RWPE2 (cell line): ENCODE measurements at places on chromosomes 1 and 21.

DNA sequence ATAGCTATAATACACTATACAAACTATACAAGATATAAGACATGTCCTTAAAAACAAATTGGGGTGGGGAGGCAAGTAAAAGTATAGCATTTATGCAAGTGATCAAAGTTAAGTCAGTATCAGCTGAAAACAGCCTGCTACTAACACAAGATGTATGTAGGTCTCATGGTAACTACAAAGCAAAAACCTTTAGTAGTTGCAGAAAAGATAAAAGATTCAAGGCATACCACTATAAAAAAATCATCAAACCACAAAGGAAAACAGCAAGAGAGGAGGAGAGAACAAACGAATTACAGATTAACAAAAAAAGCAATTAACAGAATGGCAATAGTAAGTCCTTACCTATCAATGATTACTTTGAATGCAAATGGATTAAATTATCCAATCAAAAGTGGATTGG, 22.7 kb downstream of the ERO1B start:
- no peak for DNase-seq
- H3K27ac ChIP-seq, result no peak overlapping the region
- no peak overlapping the region for H3K4me3 ChIP-seq
- H3K27me3 ChIP-seq, result no peaks in the 10 kb centered on the region
- H3K36me3 ChIP-seq, result no peaks in the 10 kb centered on the region
- H3K4me1 ChIP-seq, result no peaks in the 10 kb centered on the region

GRCh38 chr1:101145449-101145820, 91.4 kb upstream of the S1PR1 start:
- no peak overlapping the region for H3K4me3 ChIP-seq
- no peaks in the 10 kb centered on the region for H3K27me3 ChIP-seq
- H3K36me3 ChIP-seq, result no peaks in the 10 kb centered on the region
- DNase-seq, result no peak
- H3K4me1 ChIP-seq, result peaks cover 21% of the 10 kb centered on the region
- H3K27ac ChIP-seq, result no peak overlapping the region

- H3K4me1 ChIP-seq, result no peaks in the 10 kb centered on the region
- no peak for DNase-seq
- H3K27me3 ChIP-seq, result no peaks in the 10 kb centered on the region
- H3K4me3 ChIP-seq, result no peak overlapping the region
- no peaks in the 10 kb centered on the region for H3K36me3 ChIP-seq
Observed at GRCh38 chr1:195939844-195940243, 668.4 kb downstream of the KCNT2 start.

- H3K27ac ChIP-seq, result peak overlapping the region; percentile 81
Observed at GRCh38 chr1:100037656-100037926, 67.8 kb downstream of the SLC35A3 start.

GRCh38 chr21:42621166-42621818, 32.1 kb upstream of the PDE9A start:
- no peak overlapping the region for H3K27ac ChIP-seq
- DNase-seq, result peak; percentile 33
- H3K4me1 ChIP-seq, result no peaks in the 10 kb centered on the region
- H3K27me3 ChIP-seq, result peaks cover 5% of the 10 kb centered on the region

GRCh38 chr1:225908013-225908640, 15.9 kb downstream of the PYCR2 start:
- H3K36me3 ChIP-seq, result no peaks in the 10 kb centered on the region
- no peak overlapping the region for H3K27ac ChIP-seq
- no peak for DNase-seq
- no peaks in the 10 kb centered on the region for H3K4me1 ChIP-seq
- H3K4me3 ChIP-seq, result no peak overlapping the region
- H3K27me3 ChIP-seq, result no peaks in the 10 kb centered on the region

DNA sequence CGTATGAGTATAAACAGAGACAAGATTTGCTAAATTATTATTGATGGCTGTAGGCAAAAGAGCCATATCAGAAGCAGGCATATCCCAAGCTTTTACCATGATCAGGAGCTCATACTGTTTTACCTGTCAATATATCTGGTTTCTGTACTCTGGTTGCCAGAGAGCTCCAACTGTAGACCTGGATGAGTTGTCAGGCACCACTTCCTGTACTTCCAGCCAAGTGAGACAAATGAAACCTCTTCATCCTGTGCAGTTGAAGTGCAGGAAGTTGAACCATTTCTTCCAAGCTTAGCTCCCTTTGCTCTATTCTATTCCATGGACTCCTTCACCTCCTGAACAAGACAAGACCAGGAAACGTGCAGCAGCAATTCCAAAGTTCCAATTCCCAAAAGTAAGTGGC, 115.6 kb downstream of the ZNF281 start:
- H3K27ac ChIP-seq, result no peak overlapping the region
- DNase-seq, result no peak
- H3K36me3 ChIP-seq, result no peaks in the 10 kb centered on the region
- H3K4me3 ChIP-seq, result no peak overlapping the region
- H3K27me3 ChIP-seq, result no peaks in the 10 kb centered on the region
- no peaks in the 10 kb centered on the region for H3K4me1 ChIP-seq

GRCh38 chr1:214503553-214503952, 47.8 kb downstream of the PTPN14 start:
- no peaks in the 10 kb centered on the region for H3K27me3 ChIP-seq
- H3K4me1 ChIP-seq, result peaks cover 18% of the 10 kb centered on the region
- H3K27ac ChIP-seq, result no peak overlapping the region
- no peak for DNase-seq
- H3K4me3 ChIP-seq, result no peak overlapping the region

DNA sequence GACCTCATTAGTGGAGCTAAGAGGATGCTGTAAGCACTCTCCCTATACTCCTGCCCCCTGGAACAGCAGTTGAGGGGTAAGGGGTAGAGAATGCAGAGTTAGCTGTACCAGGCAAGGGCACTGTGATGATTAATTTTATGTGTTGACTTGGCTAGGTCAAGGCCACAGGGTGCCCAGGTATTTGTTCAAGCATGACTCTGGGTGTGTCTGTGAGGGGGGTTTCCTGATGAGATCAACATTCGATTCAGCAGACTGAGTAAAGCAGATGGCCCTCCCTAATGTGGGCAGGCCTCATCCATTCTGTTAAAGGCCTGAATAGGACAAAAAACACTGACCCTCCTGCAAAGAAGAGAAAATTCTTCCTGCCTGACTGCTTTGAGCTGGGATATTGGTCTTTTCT, 110.8 kb downstream of the KCND3 start:
- no peak overlapping the region for H3K27ac ChIP-seq
- H3K4me3 ChIP-seq, result no peak overlapping the region
- peaks cover 25% of the 10 kb centered on the region for H3K27me3 ChIP-seq
- no peaks in the 10 kb centered on the region for H3K36me3 ChIP-seq

GRCh38 chr21:17673261-17674020, 60.7 kb upstream of the BTG3 start:
- no peak overlapping the region for H3K4me3 ChIP-seq
- H3K27me3 ChIP-seq, result no peaks in the 10 kb centered on the region
- H3K4me1 ChIP-seq, result no peaks in the 10 kb centered on the region
- no peak overlapping the region for H3K27ac ChIP-seq

- no peaks in the 10 kb centered on the region for H3K27me3 ChIP-seq
- no peak overlapping the region for H3K27ac ChIP-seq
- no peak overlapping the region for H3K4me3 ChIP-seq
- no peak for DNase-seq
- no peaks in the 10 kb centered on the region for H3K4me1 ChIP-seq
Observed at GRCh38 chr21:26225046-26225445, 54.5 kb upstream of the APP start.

- no peak for DNase-seq
- peak overlapping the region; percentile 90 for H3K27ac ChIP-seq
- no peak overlapping the region for H3K4me3 ChIP-seq
- H3K4me1 ChIP-seq, result peaks cover 53% of the 10 kb centered on the region
- no peaks in the 10 kb centered on the region for H3K36me3 ChIP-seq
- no peaks in the 10 kb centered on the region for H3K27me3 ChIP-seq
Observed at GRCh38 chr1:200415227-200415626, 5.4 kb upstream of the ZNF281 start.

DNA sequence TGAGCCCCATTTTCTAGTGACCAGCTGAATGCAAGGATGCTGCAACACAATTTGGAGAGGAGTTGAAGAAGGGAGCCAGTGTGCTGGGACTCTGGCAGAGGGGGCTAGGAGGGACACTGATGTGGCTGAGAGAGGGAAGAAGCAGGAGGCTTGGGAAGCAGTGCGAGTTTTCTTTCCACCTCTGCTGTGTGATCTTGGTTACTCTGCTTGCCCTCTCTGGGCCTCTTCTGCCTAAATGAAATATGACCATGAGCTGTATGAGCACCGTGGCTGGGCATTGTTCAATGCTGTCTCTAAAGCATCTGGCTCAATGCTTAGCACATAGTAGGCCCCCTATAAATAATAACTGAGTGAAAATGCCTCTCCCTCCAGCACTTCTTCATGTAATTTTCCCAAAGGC, 65.3 kb upstream of the PAX7 start:
- H3K36me3 ChIP-seq, result no peaks in the 10 kb centered on the region
- H3K4me3 ChIP-seq, result no peak overlapping the region
- no peak for DNase-seq
- H3K27me3 ChIP-seq, result peaks cover 16% of the 10 kb centered on the region
- no peak overlapping the region for H3K27ac ChIP-seq

DNA sequence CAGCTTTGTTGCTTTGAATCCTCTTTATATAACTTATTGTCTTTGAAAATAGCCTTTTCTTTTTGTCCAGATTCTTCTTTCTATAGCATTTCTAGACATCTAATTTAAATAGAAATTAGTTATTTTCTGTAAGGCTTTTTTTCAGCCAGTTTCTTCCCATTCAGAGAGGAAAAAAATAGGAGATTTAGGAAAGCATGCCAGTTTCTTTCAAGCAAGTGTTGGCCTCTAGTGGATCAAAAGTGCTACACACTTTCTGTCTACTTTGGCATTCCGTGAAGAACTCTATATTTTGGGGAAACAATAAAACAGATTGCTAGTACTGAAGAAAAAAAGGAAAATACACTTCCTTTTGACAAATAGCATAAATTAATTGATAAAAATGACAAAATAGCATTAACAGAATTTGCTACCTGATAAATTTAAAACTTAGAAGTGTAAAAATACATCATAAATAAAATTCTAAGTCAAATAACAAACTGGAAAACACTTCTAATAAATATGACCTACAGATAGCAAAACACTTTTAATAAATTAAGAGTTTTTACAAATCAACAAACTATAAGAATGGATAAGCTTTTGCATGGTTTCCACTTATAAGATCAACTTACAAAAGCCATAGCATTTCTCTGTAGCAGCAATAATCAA, 13.1 kb upstream of the EXO1 start:
- no peak for DNase-seq
- no peak overlapping the region for H3K4me3 ChIP-seq
- H3K27me3 ChIP-seq, result no peaks in the 10 kb centered on the region
- H3K36me3 ChIP-seq, result no peaks in the 10 kb centered on the region
- H3K4me1 ChIP-seq, result peaks cover 15% of the 10 kb centered on the region

- peaks cover 8% of the 10 kb centered on the region for H3K4me1 ChIP-seq
- no peak overlapping the region for H3K27ac ChIP-seq
- no peaks in the 10 kb centered on the region for H3K36me3 ChIP-seq
- DNase-seq, result no peak
Observed at GRCh38 chr21:42413093-42413492, 9.4 kb downstream of the UBASH3A start.

DNA sequence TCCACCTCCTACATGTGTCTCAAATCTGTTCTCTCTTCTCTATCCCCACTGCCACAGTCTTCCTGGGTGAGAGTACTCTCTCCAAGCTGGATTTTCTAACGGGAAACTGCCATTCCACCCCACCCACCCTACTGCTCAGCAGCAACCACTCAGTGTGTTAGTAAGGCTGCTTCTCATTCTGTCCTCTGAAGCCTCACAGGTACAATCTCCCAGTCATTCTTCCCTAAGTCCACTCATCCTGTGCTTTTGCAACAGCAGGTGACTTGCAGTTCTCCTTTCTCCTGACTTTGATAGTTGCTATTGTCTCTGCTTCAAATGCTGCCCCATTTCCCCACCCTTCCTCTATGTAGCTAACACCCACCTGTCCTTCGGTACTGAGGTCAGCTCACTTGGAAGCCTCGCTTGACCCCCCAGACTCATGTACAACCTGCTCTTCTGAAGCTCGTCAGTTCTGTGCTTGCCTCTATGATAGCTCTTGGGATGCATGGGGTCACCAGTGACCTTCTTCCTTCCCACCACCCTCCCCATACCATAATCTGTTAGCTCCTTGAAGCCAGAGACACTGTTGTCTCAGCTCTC, 188.9 kb downstream of the RRAGC start:
- H3K36me3 ChIP-seq, result no peaks in the 10 kb centered on the region
- no peak overlapping the region for H3K27ac ChIP-seq
- no peaks in the 10 kb centered on the region for H3K4me1 ChIP-seq
